ENCODE measurements at places on chromosomes 3 and 15.
A peak's percentile ranks its signal among the peaks of the same experiment; 100 is the strongest.

DNA sequence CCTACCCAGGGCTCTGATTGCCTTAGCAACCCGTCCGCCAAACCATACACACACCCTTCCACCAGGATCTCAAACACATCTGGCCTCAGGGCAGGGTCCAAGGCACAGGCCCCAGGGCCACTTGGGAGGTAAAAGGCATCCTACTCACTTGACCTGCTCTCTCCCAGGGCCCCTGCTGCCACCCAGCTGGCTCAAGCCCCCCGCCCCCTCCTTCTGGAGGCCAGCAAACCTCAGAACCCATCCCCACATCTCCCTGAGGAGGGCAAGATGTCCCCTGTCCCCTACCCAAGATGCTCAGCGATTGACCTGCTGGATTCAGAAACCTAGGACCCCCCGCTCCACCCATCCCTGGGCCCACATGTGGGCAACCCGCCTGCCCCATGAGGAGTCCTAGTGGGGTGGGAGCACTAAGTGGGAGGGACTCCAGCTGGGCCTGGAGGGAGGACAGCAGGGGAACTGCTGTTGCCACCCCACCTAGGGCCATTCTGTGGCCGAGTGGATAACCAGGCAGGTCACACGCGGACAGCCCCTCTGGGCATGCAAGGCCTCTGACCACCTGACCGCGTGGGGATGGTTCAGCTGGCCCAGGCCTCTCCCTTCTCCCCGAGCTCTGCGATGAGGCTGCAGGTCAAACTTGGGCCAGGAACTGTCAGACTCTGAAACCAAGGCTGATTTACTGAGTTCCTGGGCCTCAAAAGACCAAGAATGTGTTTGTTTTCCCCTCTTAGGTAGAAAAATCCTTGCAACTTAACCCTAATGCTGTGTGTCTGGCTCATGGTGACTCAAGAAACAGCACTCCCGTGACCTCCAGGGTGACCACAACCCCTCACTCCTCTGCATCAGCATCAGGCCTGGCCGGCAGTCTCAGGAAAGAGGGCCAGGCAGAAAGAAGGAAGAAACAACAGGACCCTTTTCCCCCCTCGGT, 4.2 kb downstream of the MFGE8 start:
- peak; percentile 74 for DNase-seq

DNA sequence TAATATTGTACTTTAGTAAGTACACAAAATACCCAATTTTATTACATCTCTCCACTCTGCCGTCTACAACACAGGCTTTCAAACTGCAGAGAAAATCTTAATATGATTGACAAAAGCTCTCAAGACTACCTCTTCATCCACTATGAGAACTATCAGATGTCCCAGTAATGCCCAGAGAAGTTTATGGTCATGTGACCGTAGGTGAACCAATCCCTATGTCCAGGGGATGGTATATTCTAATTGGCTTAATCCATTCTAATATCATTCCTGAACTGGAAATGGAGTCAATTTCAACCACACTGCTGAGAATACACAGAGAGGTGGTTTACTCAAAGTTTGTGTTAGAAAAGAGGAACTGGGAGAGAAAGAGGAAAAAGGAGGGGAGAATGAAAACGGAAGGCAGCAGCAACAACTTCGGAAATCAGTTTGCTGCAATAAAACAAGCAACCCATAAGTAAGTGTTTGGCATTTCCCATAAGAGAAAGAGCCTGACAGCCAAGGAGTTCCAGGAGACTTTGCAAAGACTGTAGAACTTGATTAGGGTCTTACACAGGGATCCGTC, 7.3 kb downstream of the SST start:
- DNase-seq, result no peak

DNA sequence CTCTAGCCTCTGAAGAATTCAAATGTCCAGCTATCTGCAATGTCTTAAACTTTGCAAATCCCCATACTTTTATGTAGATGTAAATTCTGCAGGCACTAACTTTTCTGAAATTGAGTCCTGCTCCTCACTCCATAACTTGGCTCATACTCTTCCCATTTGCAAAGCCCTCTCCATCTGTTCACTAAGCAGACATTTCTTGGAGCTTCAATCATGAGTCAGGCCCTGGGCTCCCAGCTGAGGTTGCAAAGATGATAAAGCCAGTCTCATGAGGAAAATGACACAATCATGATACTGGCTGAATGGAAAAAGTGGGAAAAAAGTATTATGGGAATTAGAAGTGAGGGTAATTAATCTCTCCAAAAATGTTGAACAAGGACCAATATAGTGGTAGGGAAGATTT, 507.6 kb downstream of the NR2F2 start:
- DNase-seq, result no peak

- no peak for DNase-seq
Measured at GRCh38 chr3:120634539-120634938, 38.4 kb downstream of the NDUFB4 start.

- peak; percentile 79 for DNase-seq
Measured at GRCh38 chr3:66499881-66500575, 794 bp downstream of the LRIG1 start.

DNA sequence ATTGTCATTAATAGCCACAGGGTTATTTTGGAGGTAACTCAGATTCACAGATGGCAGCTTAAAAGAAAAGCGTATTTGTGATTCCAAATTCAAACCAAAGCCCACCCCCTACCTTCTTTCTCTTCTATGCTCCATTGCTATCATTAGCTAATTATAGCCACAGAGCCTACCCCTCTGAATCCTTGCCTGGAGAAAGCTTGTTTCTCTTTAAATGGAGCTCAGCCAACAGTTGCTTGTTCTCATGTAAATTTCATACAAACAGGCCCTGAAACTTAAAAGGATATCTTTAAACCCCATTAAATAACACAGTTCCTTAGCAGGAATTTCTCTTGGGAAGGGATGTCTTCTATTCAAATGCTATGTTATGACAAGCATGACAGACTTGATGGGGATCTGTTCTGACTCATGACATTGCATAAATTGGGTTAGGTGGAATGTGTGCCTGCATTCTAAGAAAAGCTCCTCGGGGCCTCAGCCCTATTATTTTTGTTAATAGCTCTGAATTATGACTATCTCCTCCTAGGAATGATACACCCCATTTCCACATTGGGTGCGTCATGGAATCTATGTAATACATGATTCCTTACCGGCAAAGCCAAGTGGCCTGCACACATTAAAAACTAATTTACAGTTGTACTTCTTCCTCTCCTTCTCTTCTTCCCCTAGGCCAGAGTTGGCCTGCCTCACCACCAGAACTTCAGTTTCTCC, 265.8 kb downstream of the TAFA4 start:
- DNase-seq, result no peak

GRCh38 chr3:62135741-62136140, 237.6 kb downstream of the FEZF2 start:
- no peak for DNase-seq

DNA sequence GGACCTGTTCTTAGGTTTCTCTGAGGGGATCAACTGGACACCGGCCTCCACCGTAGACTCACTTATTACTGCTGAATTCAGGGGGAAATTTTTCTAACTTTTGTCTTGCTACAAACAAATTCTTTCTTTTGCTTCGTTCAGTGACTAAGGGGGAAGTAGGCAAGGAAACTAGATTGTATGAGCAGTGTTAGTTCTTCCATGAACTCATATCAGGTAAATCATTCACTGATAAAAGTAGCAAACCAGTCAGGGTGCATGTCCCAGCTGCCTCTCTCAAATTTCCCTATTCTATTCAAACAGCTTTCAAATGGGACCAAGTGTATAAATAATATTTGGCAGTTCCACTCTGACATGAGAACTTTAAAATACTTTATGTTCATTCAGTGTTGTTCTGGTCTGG, 7.3 kb upstream of the CCDC13 start:
- no peak for DNase-seq

DNA sequence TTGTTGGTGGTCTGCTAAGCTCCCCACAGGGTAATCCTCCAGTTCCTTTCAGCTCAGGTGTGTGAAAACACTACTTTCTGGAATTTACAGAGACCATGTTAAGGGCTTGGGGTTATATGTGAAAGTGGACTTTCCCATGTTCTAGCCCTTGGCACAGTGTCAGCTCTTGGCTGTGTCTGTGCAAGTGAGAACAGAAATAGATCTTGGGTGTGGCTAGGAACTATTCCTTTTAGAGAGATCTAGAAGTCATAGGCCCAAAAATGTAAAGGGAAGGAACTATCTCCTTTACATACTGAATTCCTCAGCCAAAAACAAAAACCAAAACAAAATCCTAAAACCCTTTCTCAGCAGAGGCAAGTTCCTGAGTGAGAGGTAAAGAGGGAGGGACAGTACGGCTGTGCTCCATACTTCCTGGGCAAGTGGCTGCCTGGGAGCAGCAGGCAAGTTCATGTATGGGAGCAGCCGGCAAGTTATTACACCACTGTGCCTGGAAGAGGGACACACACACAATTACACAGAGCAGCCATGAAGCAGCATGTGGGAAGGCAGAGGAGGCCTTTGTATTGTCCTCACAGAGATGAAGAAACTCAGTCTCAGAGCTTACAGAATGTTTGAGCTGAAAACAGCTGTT, 19.9 kb upstream of the C3orf62 start:
- no peak for DNase-seq

GRCh38 chr15:64544450-64544849, 84.1 kb downstream of the ZNF609 start:
- no peak for DNase-seq

- DNase-seq, result no peak
Measured at GRCh38 chr15:65767895-65768294, 24.2 kb downstream of the DENND4A start.

- DNase-seq, result no peak
Measured at GRCh38 chr3:8524656-8525399, 23.2 kb downstream of the LMCD1 start.

GRCh38 chr3:133374708-133375402, 25.0 kb upstream of the BFSP2 start:
- DNase-seq, result peak; percentile 5

DNA sequence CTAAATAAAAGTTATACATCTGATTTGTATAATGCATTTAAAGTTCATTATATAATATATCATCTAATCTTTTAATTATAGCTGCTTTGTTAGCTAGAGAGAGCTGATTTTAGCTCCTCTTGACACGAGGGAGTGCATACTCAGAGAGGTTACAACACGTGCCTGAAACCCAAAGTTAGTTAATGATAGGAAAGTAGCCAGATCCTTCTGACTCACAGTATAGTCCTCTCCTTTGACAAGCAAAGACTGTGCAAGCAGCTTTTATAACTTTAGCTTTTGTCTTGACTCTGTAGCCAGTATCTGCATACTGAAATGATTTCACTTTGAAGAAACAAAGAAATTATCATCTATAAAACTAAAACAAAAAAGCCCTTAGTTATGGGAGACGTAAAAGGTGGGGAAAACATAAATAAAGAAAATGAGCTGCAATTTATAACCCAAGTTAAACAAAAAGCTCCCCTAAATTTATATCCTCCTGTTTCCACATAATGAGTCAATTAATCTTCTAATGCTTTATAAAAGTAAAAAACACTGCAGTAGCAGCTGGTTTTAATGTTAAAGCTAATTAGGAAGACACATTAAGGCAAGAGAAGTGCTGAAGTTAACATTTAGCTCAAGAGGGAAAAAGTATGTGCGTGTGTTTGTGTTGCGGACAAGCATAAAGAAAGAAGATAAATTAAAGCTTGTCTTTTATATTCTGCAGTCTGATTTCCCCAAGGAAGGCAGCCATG, 13.1 kb downstream of the GABRR3 start:
- no peak for DNase-seq

DNA sequence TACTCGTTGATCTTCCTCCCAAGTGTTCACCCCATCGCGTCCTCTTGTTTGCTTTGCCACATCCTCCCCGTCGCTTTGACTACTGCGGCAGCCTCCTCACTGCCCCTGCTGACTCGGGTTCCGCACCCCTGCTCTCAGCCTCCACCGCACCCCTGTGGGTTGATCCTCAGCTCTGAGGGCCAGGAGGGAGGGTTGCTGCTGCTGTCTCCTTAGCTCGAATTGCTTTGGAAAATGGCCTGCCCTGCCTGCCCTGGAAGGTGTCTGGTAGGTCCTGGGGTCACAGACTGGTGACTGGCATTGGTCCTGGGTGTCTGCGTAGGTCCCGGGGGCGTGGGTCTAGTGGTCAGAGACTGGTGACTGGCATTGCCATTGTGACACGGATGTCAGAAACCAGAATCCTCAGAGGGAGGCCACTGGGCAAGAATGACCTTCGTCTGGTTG, 9.4 kb downstream of the MUC4 start:
- DNase-seq, result no peak

DNA sequence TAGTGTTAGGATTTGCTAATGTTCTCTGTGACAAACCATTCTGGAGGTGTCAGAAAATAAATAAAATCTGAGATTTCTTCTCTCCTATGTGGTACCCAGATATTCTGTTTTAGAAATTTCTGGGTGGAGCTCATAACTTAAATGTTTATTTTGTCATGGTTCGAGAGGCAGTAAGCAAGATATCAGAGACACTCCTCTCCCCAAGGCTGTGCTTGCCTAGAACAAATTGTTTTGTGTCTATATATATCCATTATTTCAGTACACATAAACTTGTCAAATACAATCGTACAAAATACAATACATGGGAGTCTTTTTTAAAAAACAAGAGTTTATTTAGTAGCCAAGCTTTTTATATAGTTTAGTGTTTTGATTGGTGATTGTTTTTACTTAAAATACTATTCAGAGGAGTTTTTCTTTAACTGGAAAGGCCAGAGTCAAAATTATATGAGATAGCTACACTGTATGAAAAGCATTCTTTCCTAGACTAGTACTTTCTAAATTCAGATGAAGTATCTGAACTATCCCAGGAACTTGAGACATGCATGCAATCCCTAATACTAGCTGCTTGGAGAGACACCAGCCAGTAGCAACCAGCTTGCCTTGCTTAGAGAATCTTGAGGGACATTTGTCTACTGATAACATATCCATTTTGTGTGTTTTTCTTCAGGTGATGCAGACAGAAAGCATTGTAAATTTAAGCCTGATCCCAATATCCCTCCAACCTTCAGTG, 4.7 kb downstream of the EXOG start:
- DNase-seq, result no peak

DNA sequence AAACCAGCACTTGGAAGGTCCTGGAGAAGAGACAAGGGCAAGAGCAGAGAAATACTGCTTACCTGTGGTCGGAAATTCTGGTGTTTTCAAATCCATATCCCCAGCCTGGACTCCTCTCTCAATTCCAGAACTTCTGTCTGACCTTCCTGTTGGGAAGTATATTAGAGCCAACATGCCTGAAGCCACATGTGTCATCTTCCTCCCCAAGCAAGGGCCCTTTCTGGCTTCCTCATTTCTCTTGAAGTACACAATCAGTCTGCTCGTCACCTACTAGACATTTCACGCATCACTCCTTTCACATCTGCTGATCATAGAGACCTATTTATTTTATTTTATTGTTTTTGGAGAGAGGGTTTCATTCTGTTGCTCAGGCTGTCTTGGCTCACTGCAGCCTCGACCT, 8.4 kb downstream of the PARP14 start:
- DNase-seq, result no peak

- no peak for DNase-seq
Measured at GRCh38 chr3:197775317-197775716, 15.7 kb upstream of the LRCH3 start.

DNA sequence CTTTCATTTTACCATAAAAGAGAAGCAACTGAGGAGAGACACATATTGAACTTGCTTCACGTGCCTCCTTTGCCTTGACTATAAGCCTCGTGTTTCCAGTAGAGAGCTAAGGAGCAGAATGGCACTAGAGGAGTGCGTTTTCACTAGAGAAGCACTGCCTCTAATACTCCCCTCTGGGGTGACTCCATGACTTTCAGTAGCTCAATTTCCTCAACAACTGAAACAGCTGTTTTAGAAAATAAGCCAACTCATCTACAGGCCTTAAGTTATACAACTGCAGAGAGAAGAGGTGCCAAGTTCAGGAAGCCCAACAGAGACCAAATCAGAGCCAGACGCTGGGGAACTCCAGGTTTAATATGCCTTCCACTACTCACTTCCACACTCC, 1.9 kb downstream of the UBP1 start:
- DNase-seq, result no peak
